ENCODE measurements at places on chromosomes 11 and 22.

- H3K4me1 ChIP-seq: no peaks in the 10 kb centered on the region
- H3K4me3 ChIP-seq: no peak overlapping the region
- DNase-seq: no peak
- H3K36me3 ChIP-seq: no peaks in the 10 kb centered on the region
- H3K27me3 ChIP-seq: no peaks in the 10 kb centered on the region
- no peak overlapping the region for H3K27ac ChIP-seq
Observed at GRCh38 chr22:46163557-46163888, 13.2 kb downstream of the PPARA start.

DNA sequence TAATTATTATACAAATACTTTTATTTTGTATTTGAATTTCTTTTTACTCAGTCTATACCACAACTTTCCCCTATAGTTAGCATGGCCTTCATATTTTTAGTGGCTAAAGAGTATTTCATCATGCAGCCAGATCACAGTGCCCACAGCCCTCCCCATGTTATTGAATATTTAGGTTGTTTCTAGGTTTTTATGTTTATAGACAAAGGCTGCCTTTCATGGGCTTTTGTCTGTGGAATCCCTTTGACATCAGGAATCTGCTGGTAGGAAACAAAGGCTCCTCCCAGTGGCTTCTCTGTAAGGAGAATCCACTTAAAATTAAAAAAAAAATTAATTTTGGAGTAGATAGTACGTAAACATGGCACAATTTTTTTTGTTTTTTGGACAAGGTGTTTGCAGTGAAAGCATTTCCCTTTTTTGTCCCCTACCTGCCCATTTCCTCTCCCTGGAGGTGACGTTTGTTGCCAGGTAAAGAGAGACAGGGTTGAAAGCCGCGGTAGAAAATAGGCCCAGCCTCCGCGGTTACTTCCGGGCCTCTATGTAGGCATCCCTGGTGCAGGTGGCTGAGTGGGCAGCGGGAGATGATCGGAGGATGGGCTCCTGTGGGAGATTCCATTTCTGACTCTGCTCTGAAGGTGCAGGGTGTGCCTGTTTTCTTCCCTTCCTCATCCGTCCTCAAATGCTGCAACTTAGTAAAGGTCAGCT is 82.2 kb upstream of the OR4B1 start:
- peaks cover 7% of the 10 kb centered on the region for H3K4me1 ChIP-seq
- H3K4me3 ChIP-seq: no peak overlapping the region
- DNase-seq: no peak
- peaks cover 25% of the 10 kb centered on the region for H3K36me3 ChIP-seq
- no peaks in the 10 kb centered on the region for H3K27me3 ChIP-seq

GRCh38 chr22:20281891-20282290 is 13.8 kb upstream of the RTN4R start:
- no peaks in the 10 kb centered on the region for H3K36me3 ChIP-seq
- DNase-seq: no peak
- H3K4me3 ChIP-seq: no peak overlapping the region
- H3K27ac ChIP-seq: no peak overlapping the region
- peaks cover 5% of the 10 kb centered on the region for H3K4me1 ChIP-seq

DNA sequence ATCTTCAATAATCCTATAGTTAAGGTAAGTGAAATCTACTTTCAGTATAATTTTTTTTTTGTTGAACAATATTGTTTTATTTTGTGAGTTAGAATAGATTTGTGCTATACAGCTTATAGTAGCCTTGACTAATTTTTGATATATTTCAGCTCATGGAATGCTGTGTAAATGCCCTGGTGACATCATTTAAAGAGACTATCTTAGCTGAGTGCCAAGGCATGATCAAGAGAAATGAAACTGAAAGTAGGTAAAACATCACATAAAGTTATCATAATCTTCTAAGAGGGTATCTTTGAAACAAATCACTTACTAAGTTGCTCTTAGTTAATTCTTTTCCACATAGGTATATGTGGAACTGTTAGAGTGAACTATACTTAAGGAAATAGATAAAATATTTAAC is 51.4 kb upstream of the ACAT1 start:
- H3K4me1 ChIP-seq: no peaks in the 10 kb centered on the region
- no peak overlapping the region for H3K4me3 ChIP-seq
- H3K36me3 ChIP-seq: peaks cover 55% of the 10 kb centered on the region
- DNase-seq: no peak

GRCh38 chr11:131404010-131404409 is 33.6 kb downstream of the NTM start:
- H3K4me1 ChIP-seq: no peaks in the 10 kb centered on the region
- H3K4me3 ChIP-seq: no peak overlapping the region
- no peak overlapping the region for H3K27ac ChIP-seq
- DNase-seq: no peak
- H3K27me3 ChIP-seq: no peaks in the 10 kb centered on the region
- H3K36me3 ChIP-seq: no peaks in the 10 kb centered on the region

DNA sequence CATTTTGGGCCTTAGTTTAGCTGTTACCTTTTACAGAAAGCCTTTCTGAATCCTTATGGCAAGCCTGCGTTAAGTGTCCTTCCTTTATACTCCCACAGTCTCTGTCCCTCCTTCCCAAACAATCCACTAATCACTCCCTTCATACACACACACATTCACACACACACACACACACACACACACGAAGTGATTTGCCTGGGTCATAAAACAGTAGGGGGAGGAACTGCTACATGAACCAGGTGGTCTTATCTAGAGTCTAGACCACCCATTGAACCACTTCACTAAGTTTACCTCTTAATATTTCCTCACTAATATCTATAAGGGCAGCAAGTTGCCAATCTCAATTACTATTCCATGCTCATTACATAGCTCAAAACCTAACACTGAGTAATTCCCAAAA is 196.7 kb upstream of the GUCY1A2 start:
- no peaks in the 10 kb centered on the region for H3K27me3 ChIP-seq
- H3K27ac ChIP-seq: no peak overlapping the region
- DNase-seq: no peak
- peaks cover 3% of the 10 kb centered on the region for H3K4me1 ChIP-seq

- no peaks in the 10 kb centered on the region for H3K36me3 ChIP-seq
- H3K27me3 ChIP-seq: no peaks in the 10 kb centered on the region
- no peaks in the 10 kb centered on the region for H3K4me1 ChIP-seq
- no peak for DNase-seq
- no peak overlapping the region for H3K4me3 ChIP-seq
- H3K27ac ChIP-seq: no peak overlapping the region
Observed at GRCh38 chr11:18761741-18762140, 29.9 kb downstream of the PTPN5 start.

DNA sequence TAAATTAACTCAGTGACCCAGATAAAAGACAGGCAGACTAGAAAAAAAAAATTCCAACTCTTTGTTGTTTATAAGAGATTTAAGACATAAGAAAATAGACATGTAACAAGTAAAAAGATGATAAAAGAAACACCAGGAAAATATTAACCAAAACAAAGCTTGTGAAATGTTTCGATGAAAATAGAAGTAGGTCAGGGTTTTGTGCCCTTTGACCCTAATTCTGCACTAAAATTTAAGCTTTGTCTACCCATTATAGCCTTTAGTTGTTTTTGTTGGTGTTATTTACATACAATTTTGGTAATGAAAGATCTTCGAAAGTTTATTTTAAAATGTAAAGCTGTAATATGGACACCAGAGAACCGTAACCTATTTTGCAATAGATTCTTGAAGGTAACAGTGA is 75.7 kb downstream of the LRRC4C start:
- H3K27ac ChIP-seq: no peak overlapping the region
- H3K4me3 ChIP-seq: no peak overlapping the region
- no peaks in the 10 kb centered on the region for H3K36me3 ChIP-seq
- H3K27me3 ChIP-seq: no peaks in the 10 kb centered on the region
- no peak for DNase-seq

DNA sequence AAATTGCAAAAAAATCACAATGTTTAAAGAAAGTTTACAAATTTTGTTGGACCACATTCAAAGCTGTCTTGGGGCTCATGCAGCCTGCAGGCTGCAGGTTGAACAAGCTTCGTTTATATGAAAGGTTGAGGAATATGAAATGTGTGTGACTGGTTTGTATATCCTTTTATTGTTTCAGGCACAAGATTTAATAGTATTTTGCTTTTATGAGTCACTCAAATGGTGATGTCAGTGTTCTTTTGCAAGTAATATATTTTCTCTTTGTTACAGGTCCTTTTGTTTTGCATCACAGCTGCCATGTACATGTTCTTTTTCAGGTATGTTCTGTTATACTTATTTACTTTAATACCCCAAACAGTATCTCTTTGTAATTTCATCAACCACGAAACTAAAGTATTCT is 198.6 kb downstream of the TMEM135 start:
- no peak overlapping the region for H3K27ac ChIP-seq
- DNase-seq: no peak
- no peaks in the 10 kb centered on the region for H3K27me3 ChIP-seq
- no peak overlapping the region for H3K4me3 ChIP-seq

DNA sequence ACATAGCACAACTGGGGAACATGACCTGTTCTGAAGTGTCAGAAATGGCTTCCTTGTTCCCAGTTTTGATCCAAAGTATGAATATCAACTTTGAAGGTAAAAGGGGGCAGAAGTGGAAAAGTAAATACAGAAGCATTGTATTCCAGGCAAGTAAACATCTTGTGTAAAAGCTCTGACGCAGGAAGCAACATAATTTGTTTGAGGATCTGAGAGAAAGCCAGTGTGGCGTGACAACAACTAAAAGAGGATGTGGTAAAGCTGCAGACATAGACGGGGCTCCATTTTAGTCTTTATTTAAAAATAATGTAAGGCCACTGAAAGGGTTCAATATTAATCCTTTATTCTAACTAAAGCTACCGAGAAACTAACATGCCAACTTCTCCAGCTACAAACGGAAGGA is 310.2 kb downstream of the DLG2 start:
- H3K27ac ChIP-seq: no peak overlapping the region
- DNase-seq: no peak
- H3K27me3 ChIP-seq: no peaks in the 10 kb centered on the region
- no peaks in the 10 kb centered on the region for H3K4me1 ChIP-seq
- no peaks in the 10 kb centered on the region for H3K36me3 ChIP-seq

- H3K27ac ChIP-seq: no peak overlapping the region
- no peak for DNase-seq
- H3K4me1 ChIP-seq: no peaks in the 10 kb centered on the region
- H3K36me3 ChIP-seq: no peaks in the 10 kb centered on the region
Observed at GRCh38 chr22:22125579-22126468, 118.8 kb upstream of the VPREB1 start.

DNA sequence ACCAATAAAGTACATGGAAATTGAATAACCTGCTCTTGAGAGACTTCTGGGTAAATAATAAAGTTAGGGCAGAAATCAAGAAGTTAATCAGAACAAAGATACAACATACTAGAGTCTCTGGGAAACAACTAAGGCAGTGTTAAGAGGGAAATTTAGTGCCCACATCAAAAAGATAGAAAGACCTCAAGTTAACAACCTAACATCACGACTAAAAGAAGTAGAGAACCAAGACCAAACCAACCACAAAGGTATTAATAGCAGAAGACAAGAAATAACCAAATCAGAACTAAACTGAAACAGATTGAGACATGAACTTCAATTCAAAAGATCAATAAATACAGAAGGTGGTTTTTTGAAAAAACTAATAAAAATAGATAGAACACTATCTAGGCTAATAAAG is 140.7 kb downstream of the JRKL start:
- no peak for DNase-seq
- H3K36me3 ChIP-seq: no peaks in the 10 kb centered on the region
- H3K4me1 ChIP-seq: no peaks in the 10 kb centered on the region
- no peak overlapping the region for H3K4me3 ChIP-seq
- H3K27ac ChIP-seq: no peak overlapping the region

DNA sequence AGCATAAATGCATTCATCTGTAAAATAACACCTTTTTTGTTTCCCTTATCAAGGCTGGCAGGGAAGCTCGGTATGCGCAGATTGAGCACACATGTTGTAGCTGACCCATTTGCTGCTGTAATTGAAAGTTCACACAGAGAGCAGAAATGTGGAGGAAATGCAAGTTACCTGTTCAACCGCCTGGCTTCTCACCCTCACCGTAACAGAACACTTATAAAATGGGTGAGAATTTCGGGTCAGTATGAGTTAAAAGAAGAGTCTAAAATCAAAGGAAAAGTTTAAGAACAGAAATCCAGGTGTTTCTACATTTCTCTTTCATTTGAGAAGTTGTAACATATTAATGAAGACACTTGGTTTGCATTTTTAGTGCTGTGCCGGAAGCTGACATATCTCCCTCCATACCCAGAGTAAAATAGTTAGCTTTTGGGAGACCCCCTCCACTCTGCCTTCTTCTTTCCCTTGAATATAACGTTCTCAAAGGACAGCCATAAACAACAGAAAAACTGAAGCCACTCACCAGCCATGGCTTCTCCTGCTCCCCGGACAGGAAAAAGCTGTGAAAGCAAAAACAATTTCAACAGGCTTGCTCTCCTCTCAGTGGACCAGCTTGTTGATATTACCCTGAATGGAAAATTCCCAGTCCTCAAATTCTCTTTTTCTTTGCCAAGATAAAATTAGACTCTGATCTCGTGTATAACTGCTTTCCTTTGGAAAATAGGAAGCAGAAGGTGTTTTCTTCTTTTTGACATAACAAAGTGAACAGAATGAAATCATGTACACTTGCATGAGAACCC is at the start of gene CASP12:
CASP12 (minus strand) TSS at position 570 of the 794 bp plus-strand sequence.
- DNase-seq: no peak
- peaks cover 3% of the 10 kb centered on the region for H3K4me1 ChIP-seq
- H3K36me3 ChIP-seq: no peaks in the 10 kb centered on the region
- H3K27ac ChIP-seq: no peak within 1 kb of the TSS

DNA sequence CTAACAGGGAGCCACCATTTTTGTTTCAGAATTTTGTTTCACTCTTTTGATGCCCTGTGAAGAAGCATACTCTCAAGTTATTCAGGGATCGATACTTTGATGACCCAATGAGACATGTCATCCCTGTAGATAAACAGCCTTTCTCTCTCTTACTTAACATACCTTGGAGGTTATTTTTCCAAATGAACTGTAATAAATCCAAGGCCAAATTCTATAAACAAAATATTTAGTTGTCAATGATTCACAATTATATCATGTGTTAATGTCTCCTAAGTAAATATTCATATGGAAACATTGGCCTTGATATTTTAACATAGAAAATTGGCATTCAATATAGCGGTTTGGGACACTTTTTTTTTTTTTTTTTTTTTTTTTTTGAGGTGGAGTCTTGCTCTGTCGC is 97.5 kb downstream of the LUZP2 start:
- H3K4me1 ChIP-seq: peaks cover 3% of the 10 kb centered on the region
- H3K27ac ChIP-seq: no peak overlapping the region
- H3K4me3 ChIP-seq: no peak overlapping the region
- H3K36me3 ChIP-seq: no peaks in the 10 kb centered on the region
- no peak for DNase-seq

- H3K4me3 ChIP-seq: no peak overlapping the region
- no peak for DNase-seq
- H3K27me3 ChIP-seq: peaks cover 5% of the 10 kb centered on the region
Observed at GRCh38 chr11:118238929-118239328, 13.2 kb downstream of the MPZL3 start.

GRCh38 chr11:96073536-96073935 is 149.6 kb upstream of the MTMR2 start:
- DNase-seq: no peak
- no peaks in the 10 kb centered on the region for H3K4me1 ChIP-seq
- H3K36me3 ChIP-seq: no peaks in the 10 kb centered on the region
- H3K27me3 ChIP-seq: no peaks in the 10 kb centered on the region

GRCh38 chr11:2140411-2141400 is 1.5 kb upstream of the IGF2 start:
- H3K36me3 ChIP-seq: no peaks in the 10 kb centered on the region
- peaks cover 93% of the 10 kb centered on the region for H3K27me3 ChIP-seq
- H3K4me3 ChIP-seq: no peak overlapping the region
- H3K27ac ChIP-seq: no peak overlapping the region
- DNase-seq: peak; percentile 73
- no peaks in the 10 kb centered on the region for H3K4me1 ChIP-seq

- H3K27ac ChIP-seq: no peak overlapping the region
- no peaks in the 10 kb centered on the region for H3K27me3 ChIP-seq
- no peaks in the 10 kb centered on the region for H3K4me1 ChIP-seq
- DNase-seq: no peak
- no peak overlapping the region for H3K4me3 ChIP-seq
- H3K36me3 ChIP-seq: no peaks in the 10 kb centered on the region
Observed at GRCh38 chr11:101262258-101262657, 132.6 kb upstream of the PGR start.

Data from endodermal cell (in vitro differentiated cells).